GOT3 (cell line): ENCODE measurements at places on chromosomes 2 and 18.

- DNase-seq: no peak
These were observed 597.5 kb downstream of the SLC4A3 start for GRCh38 chr2:220224691-220225543.

- no peak for DNase-seq
These were observed 261.5 kb downstream of the PTGR3 start for GRCh38 chr18:74947417-74947816.

GRCh38 chr2:160399880-160400279 is 93.7 kb downstream of the RBMS1 start:
- DNase-seq: no peak

GRCh38 chr2:127029350-127030051 is 77.5 kb downstream of the BIN1 start:
- DNase-seq: no peak

GRCh38 chr2:118779362-118779761 is 68.1 kb downstream of the EN1 start:
- no peak for DNase-seq
